ENCODE measurements at places on chromosomes 5 and 9. TPM values are rescaled to one million over a fixed set of nuclear protein-coding genes. Genes with fewer than 3 reads are reported as not detected.

DNA sequence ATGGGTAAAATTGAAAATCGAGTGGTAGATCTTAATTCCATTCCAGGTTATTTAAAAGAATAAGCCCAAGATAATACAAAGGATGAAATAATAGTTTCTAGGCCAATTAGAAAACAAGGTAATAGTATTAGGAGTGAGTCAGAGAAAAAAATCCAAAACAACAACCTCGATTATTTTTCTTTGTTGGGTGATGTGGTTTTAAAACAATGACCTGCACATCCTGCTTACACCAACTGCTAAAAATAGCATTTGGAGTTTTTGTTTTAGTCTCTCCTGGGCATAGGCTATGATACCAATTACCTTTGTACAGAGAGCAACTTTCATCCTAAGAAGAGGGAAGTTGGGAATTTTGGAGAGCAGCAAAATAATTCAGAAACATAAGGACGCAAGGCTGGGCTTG lies 101.7 kb upstream of the MYO10 start:
- DNase-seq = peak; percentile 66

- no peak for DNase-seq
Observed at GRCh38 chr5:71740015-71740753, 21.1 kb downstream of the CARTPT start.

DNA sequence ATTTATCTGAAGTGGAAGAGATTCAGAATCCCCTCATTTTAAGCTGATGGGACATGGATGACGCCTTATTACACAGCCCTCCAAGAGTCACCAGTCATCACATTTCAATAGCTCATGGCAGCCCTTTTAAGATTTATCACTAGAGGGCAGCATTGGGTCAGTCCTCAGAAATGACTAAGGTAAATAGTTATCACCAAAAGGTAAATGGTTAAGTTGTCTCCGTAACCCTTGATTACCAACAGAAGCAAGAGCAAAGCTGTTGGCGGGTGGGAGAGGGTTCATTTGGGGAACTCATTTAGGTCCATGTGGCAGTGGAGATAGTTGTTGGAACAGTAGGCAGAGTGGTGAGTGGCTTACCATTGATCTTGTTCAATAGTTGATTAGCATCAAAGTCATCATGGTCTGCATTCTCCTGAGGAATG lies 12.0 kb upstream of the C9 start:
- peak; percentile 72 for DNase-seq

GRCh38 chr9:97500263-97500662 lies 1.2 kb upstream of the TMOD1 start:
- DNase-seq = no peak

DNA sequence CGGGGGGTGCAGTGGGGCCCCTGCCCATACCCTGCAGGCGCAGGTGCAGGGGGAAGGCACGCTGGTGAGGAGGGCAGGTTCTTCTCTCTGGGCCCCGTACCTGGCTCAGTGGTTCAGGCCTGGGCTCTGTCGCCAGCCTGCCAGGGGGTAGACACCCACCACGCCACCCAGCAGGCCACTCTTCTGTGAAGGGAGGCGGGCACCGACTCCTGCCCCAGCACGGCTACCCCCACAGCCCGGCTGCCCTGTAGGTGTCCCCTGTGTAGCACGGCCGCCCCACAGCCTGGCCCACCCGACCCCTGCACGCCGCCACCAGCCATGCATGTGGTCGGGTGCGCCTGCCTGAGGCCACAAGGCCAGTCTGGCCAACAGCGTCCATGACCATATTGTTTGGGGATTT lies 1.7 kb downstream of the LCN6 start:
- DNase-seq = no peak

DNA sequence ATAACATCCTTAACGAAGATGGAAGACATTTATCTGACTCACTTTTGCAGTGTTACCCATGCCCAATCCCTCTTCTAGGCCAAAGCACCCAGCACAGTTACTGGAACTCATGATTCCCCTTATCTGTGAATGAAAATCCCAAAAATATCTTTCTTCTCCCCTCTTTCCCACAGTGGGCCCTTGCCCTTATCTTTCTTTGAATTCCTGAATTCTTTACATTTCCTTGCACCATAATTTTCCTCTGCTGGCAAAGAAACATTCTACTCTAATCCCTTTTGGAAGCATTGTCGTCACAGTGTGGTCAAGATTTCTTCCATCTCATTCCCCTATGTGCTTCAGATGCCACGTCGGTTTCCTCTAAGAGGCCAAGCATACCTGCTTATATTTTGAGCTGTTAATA lies 135.9 kb upstream of the LIFR start:
- DNase-seq = no peak

DNA sequence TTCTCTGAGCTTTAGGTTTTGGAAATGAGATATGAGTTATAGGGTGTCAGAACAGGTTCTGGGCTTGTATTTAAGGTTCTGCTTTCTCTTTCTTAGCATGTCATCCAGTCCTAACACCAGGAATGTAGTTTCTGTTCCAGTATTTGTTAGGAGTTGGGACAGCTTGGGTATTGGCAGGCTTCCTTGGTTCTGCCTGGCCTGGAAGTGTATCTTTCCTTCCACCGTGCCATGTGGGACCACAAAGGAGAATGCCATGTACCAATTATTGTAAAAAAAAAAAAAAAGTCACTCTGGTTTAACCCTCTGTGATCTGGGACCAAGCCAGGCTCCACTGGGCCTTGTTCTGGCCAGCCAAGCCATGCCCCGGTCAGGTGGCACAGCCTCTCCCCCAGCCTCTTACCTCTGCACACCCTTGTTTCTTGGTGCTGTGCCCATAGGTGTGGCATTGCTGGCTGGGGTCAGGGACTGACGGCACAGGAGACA lies 47.8 kb downstream of the ARHGAP26 start:
- peak; percentile 58 for DNase-seq

DNA sequence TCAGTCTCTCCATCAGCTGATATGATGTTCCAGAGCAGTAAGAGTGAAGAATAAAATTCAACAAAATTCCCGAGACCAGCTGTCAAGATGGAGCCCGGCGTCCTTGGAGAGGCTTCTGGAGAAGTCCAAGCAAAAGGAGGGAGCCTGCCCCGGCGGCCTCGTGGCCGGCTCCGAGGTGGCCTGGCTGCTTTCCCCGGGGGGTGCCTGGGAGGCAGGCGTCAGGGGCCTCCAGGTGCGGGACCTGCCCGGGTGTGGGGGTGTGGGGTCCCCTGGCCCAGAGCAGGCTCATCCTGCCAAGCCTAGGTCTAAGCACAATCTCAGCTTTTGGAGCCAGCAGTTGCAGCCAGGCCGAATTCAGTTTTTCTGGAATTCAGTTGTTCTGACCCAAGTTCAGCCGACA lies 122.6 kb upstream of the IQGAP2 start:
- no peak for DNase-seq

GRCh38 chr9:19378647-19379046 lies 1.4 kb downstream of the RPS6 start:
- DNase-seq = no peak

RXFP3 gene
- total RNA-seq = not detected

PCDHGA11 gene
- total RNA-seq = 21.7 TPM

HMCN2 gene
- not detected for total RNA-seq

SH3TC2 gene
- 1.1 TPM for total RNA-seq

GAS1 gene
- 29.7 TPM for total RNA-seq

Measured in GM23248 (cell line).